ENCODE measurements at places on chromosomes 6 and 20. TPM values are rescaled to one million over a fixed set of nuclear protein-coding genes. Genes with fewer than 3 reads are reported as not detected.

Gene DEFB124
- not detected for polyA plus RNA-seq

Gene UST
- 1.3 TPM for polyA plus RNA-seq

Gene SOX18
- polyA plus RNA-seq: 1.3 TPM

Gene MPIG6B
- not detected for polyA plus RNA-seq

Gene ENPP5
- polyA plus RNA-seq: not detected

Gene C6orf141
- 29.9 TPM for polyA plus RNA-seq

Gene SLC24A3
- 0.04 TPM for polyA plus RNA-seq

Gene HLA-DQB1
- polyA plus RNA-seq: not detected

Gene WTAP
- 54.0 TPM for polyA plus RNA-seq

DNA sequence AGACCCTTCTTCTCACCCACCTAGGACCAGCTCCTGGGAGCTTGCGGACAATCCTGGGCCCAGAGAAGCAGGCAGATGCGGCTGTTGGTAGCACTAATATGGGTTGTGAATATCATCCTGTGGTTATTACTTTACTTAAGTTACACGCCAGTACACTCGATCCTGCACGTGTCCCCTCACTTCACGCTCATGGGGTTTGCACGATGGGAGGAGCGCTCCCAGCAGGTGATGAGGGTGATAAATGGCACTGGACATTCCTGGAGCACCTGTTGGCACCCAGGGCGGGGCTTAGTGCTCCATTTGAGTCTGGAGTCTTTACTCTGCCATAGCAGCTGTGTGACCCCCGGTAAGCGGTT, 335.1 kb downstream of the PREX1 start:
- no peak for DNase-seq

- no peak for DNase-seq
Observed at GRCh38 chr20:20733943-20734342, 21.5 kb upstream of the RALGAPA2 start.

DNA sequence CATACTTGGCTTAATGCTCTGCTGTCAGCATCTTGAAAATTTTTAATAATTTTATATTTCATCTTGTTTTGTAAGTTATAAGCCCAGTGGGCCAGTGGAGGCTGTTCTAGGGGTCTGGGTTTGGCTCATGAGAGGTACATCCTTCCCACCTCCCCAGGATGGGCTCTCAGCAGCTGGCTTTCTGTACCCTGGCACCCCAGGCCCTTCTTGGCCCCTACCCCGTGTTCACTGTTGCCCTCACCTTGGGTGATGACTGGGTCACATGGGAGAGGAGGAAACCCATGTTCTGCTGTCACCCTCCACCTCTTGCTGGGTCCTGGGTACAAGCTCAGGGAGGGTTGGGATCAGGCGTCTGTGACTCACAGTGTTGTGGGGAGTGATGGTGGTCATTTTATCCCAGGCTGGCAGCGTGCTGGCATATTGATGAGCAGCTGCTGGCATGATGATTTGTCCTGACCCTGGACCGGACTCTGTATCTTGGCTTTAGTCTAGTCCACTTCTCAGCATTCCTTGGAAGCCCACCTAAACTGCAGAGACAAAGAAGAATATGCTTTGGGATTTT, 34.6 kb downstream of the SLC16A10 start:
- no peak for DNase-seq

GRCh38 chr6:117399924-117400323, 25.8 kb downstream of the ROS1 start:
- DNase-seq: peak; percentile 10

- no peak for DNase-seq
Observed at GRCh38 chr20:23625236-23625964, 12.4 kb downstream of the CST3 start.

- DNase-seq: peak; percentile 93
Observed at GRCh38 chr6:28542440-28543296, 17.0 kb downstream of the GPX5 start.

DNA sequence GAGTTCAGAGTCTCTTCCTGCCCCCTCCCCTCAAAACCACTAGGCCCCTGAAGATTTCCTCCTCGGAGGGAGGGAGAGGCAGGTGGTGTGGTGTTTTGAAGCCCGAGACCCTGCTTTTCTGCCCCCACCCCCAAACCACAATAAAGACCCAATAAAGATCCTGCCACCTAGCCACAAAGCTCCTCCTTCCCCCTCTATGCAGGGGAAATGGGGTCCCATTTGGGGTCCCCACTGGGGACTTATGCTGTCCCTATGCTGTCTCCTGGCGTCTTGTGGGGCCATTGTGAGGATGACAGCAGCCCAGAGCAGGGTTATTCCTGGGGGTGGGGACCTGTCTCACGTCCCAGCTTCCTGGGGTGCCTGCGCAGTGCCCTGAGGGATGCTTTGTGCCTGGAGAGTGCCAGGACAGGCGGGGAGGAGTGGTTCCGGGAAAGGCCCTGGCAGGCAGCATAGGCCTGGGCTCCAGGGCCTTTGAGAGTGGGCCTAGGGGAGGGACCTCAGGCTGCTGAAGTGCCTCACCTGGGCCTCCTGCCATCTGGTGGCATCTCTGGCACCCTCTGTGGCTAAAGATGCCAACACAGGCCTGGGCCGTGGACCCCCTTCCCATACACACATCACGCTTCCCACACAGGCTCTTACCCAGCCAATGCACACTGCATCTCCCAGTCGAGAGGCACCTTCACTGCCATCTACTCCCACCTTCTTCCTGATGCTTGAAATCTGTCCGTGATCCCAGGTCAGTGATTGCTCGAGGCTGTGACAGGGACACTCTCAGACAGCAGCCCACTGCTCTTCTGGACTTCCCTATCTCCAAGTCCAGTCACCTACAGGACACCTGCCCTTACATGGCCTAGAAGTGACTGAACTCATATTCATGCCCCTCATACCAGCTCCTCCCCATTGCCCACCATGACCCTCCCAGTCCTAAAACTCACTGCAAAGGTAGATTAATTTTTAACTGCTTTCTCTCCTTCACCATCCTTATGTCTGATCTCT, 7.9 kb upstream of the ARMC12 start:
- DNase-seq: no peak

DNA sequence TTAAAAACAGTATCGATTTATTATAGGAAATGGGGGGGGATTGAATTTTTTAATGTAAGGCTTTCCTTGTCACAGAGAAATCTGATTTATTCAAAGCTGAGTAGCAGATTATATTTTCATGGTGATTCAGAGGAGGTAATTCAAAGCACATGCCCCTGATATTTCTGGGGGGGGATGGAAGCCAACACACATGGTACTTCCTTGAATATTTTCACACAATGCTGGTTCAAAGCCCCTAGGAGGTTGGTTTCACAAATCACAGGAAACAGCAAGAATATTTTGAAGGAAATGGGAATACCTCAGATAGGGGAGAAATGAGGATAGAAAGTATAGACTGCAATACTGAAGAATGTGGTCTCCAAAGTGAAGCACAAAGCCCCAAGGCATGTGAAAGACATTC, 98.8 kb downstream of the RTN4IP1 start:
- DNase-seq: no peak

- no peak for DNase-seq
Observed at GRCh38 chr6:147131532-147132128, 72.6 kb upstream of the STXBP5 start.

DNA sequence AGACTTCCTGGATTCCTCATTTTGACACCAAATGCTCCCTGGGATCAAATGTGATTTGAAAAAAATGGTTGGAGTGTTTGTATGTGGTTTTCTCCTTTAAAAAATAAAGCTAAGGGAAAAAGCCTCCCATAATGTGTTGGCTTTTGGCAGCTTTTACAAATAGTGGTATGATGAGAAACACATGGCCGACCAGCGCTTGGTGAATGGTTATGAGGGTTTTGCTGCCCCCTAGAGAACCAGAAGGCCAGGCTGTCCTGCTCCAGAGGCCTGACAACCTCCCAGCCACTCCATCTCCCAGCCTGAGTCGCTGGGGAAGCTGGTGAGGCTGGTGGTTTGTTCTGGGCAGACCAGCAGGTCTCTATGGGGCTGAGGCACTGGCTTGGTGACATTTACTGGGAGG, 69.3 kb downstream of the CLIC5 start:
- peak; percentile 3 for DNase-seq

DNA sequence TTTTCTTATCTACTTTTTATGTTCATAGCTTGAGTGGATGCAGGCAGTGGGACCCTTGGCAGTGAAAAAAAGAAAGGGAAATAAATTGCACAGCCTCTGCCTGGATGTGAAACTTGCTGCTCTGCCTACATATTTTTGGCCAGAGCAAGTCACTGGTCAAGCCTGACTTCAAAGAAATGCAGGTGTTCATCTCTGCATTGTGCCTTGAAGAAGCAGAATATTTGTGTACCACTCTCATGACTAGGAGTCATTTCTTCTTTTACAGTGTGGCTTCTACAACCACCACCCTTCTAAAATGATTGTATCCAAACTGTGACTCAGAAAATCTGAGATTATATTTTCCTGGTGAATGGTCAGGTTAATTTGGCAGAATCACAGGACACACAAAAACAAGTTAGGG, 2.5 kb upstream of the KATNA1 start:
- no peak for DNase-seq

- no peak for DNase-seq
Observed at GRCh38 chr6:137806914-137807682, 60.0 kb upstream of the TNFAIP3 start.

DNA sequence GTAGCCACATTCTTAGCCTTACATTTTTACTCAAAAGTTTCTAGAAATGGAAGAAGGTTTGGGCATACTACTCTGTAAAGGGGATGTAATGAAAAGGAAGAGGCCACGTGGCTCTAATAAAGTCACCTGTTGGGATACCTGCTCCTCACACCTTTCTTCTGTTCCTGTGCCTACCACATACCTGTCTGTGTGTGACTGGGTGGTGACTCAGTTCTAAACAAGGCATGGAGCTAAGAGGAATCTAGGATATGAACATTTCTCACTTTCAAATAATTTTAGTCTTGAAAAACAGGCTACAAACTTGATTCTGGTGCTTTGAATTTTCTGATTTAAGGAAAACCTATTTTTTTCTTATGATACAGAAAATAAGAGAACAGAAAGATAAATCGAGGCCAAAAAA, 363.6 kb downstream of the RFPL4B start:
- no peak for DNase-seq

GRCh38 chr6:72464791-72465691, 156.8 kb upstream of the KCNQ5 start:
- DNase-seq: peak; percentile 12

DNA sequence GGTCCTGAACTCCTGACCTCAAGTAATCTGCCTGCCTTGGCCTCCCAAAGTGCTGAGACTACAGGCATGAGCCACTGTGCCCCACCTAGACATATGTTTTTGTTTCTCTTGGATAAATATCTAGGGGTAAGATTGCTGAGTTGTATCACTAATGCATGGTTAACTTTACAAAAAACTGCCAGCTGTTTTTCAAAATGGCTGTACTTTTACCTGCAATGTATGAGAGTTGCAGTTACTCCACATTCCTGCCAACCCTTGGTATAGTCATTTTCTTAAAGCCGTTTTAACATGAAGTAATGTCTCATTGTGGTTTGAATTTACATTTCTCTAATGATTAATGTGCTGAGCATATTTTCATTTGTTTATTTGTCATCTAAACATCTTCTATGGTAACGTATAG, 289.7 kb downstream of the UTRN start:
- no peak for DNase-seq

DNA sequence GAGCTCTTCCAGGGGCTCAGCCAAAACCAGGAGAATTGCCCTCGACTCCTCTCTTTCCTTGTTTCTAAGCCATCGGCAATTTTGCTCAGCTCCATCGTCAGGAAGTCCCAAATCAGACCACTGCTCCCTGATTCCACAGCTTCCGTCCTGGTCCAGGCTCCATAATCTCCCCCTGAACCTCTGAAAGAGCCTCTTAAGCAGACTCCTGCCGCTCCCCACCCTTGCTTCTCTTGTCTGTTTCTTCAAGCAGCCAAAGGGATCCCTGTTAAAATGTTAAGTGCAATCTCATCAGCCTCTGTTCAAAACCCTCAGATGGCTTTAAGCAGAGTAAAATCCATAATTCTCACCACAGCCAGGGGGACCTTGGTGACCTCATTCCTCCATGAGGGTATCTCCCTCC, 244.7 kb upstream of the SPTLC3 start:
- DNase-seq: no peak

GRCh38 chr6:133083248-133083967, 157.7 kb upstream of the EYA4 start:
- DNase-seq: no peak

GRCh38 chr6:161651949-161652348, 378.1 kb upstream of the AGPAT4 start:
- no peak for DNase-seq

DNA sequence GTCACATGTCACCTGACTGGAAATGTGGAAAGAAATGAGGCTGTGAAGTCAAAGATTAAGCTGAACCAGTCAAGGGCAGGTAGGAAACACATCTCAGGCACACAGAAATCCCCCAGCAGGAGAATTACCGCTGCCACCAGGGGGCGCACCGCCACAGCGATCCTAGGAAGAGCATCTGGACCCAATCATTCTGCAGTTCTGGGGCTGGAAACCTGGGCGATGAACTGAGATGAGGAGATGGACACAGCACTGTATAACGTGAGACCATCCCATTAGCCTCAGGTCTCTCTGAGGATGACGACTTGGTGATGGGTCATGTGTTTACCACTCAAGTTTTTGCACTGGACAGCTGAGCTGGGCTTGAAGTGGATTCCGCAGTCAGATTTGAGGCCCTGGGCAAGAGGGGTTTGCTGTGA, 6.5 kb upstream of the SLC24A3 start:
- peak; percentile 47 for DNase-seq

GRCh38 chr6:21592953-21593352, 598 bp upstream of the SOX4 start:
- no peak for DNase-seq

- peak; percentile 36 for DNase-seq
Observed at GRCh38 chr6:26223228-26223627, 136.0 kb downstream of the HFE start.

GRCh38 chr20:38308047-38308438, 4.1 kb downstream of the BPI start:
- no peak for DNase-seq

DNA sequence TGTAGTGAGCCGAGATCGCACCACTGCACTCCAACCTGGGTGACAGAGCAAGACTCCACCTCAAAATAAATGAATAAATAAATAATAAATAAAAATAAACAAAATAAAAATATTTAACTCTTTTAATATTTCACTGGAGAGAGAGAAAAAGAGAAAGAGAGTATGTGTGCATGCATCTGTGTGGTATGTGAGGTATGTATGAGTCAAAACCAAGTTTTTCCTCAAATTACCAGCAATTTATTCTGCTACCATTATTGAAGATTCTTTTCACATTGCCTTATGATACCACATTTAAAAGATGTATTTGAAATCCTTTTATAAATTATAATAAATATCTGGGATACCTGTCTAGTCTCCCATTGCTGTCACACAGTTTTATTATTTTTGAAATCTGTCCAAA, 122.1 kb downstream of the CD164 start:
- DNase-seq: no peak

GRCh38 chr6:19891451-19891850, 54.3 kb downstream of the ID4 start:
- no peak for DNase-seq

All from A549 (cell line).